ENCODE measurements at places on chromosomes 13 and 19.

GRCh38 chr13:44078806-44079376 is 199.2 kb downstream of the LACC1 start:
- DNase-seq: no peak
- H3K4me3 ChIP-seq: no peak overlapping the region
- H3K27me3 ChIP-seq: no peaks in the 10 kb centered on the region
- no peak overlapping the region for H3K27ac ChIP-seq

DNA sequence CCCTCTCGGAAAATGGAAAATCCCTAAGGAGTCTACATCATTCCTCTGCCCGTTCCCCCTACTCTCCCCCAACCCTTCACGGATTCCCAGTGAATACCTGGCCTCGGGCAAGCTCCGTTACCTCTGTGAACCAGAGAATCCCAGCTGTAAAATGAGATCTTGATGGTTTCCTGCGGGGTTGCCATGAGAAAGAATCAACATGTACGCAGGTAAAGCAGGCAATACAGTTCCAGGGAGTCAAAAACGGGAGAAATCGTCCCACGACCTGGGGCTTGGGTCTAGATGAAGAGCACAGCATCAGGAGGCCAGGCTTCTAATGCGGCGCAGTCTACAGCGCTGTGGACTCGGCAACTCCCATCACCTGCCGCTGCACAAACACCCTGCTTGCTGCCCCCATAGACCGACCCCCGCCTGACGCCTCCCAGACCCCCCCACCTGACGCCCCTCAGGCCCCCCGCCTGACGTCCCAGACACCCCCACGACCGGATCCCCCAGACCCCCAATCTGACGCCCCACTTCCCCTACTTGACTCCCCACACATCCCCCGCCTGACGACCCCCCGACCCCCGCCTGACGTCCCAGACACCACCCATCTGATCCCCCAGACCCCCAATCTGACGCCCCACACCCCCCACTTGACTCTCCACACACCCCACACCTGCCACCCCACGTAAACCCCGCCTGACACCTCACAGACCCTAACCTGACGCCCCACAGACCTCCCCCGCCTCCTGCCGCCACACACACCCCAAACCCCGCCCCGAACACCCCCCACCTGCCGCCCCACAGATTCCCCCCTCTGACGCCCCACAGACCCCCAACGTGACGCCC is 680 bp downstream of the LIG4 start:
- H3K27ac ChIP-seq: peak overlapping the region; percentile 58
- H3K27me3 ChIP-seq: peaks cover 4% of the 10 kb centered on the region
- peaks cover 36% of the 10 kb centered on the region for H3K36me3 ChIP-seq
- no peak for DNase-seq
- H3K4me1 ChIP-seq: peaks cover 29% of the 10 kb centered on the region

- peak overlapping the region; percentile 98 for H3K4me3 ChIP-seq
- peaks cover 35% of the 10 kb centered on the region for H3K4me1 ChIP-seq
- H3K27me3 ChIP-seq: no peaks in the 10 kb centered on the region
- DNase-seq: no peak
- peak overlapping the region; percentile 97 for H3K27ac ChIP-seq
Measured at GRCh38 chr19:58304255-58304654, 922 bp upstream of the ERVK3-1 start.

GRCh38 chr13:111326981-111327642 is 6.7 kb downstream of the TEX29 start:
- no peak overlapping the region for H3K4me3 ChIP-seq
- H3K4me1 ChIP-seq: peaks cover 3% of the 10 kb centered on the region
- no peak overlapping the region for H3K27ac ChIP-seq
- no peak for DNase-seq
- H3K27me3 ChIP-seq: no peaks in the 10 kb centered on the region
- H3K36me3 ChIP-seq: no peaks in the 10 kb centered on the region

DNA sequence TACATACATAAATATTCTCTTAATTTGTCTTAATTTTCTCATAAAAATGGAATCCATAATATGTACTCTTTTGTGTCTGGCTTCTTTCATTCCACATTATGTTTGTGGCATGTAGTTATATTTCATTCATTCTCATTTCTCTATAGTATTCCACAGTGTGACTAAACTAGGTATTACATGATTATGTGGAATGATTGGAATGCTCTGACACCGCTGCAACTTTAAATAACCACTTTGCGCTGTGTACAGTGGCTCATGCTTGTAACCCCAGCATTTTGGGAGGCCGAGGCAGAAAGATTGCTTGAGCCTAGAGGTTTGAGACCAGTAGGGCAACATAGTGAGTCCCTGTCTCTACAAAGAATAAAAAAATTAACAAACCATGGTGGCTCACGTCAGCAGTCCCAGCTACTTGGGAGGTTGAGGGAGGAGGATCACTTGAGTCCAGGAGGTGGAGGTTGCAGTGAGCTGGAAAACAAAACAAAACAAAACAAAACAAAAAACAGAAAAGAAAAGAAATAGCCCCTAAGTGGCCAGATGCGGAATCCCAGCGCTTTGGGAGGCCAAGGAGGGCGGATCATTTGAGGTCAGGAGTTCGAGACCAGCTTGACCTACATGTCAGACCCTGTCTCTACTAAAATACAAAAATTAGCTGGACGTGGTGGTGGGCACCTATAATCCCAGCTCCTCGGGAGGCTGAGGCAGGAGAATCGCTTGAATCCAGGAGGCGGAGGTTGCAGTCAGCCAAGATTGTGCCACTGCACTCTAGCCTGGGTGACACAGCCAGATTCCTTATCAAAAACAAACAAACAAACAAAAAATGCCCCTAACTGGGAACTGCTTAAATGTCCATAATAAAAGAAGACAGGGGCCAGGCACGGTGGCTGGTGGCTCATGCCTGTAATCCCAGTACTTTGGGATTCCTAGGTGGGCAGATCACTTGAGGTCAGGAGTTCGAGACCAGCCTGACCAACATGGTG is 8.0 kb upstream of the SAE1 start:
- H3K27me3 ChIP-seq: no peaks in the 10 kb centered on the region
- H3K27ac ChIP-seq: no peak overlapping the region
- no peak overlapping the region for H3K4me3 ChIP-seq
- H3K36me3 ChIP-seq: no peaks in the 10 kb centered on the region
- H3K4me1 ChIP-seq: peaks cover 4% of the 10 kb centered on the region
- DNase-seq: no peak

- no peaks in the 10 kb centered on the region for H3K36me3 ChIP-seq
- no peak overlapping the region for H3K4me3 ChIP-seq
- H3K27me3 ChIP-seq: peaks cover 25% of the 10 kb centered on the region
- H3K4me1 ChIP-seq: no peaks in the 10 kb centered on the region
- no peak for DNase-seq
- no peak overlapping the region for H3K27ac ChIP-seq
Measured at GRCh38 chr19:33799476-33799875, 2.8 kb downstream of the KCTD15 start.

DNA sequence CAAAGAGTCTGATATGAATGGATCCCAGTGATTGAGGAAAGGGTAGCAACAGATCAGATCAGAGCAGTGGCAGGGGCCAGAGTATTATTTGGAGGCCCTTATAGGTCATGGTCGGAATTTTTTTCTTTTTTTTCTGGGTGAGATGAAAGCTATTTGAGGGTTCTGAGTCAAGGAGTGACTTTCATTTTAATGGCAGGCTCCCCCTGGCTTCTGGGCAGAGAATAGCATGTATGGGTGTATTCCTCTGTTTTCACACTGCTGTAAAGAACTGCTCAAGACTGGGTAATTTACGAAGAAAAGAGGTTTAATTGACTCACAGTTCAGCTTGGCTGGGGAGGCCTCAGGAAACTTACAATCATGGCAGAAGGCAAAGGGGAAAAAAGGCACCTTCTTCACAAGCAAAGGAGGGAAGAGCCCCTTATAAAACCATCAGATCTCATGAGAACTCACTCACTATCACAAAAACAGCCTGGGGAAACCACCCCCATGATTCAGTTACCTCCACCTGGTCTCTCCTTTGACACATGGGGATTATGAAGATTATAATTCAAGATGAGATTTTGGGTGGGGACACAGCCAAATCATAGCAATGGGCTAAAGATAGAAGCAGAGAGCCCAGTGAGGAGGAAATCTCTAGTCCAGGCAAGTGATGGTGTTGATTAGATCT is 3.0 kb upstream of the SLC6A16 start:
- H3K4me1 ChIP-seq: peaks cover 38% of the 10 kb centered on the region
- H3K27ac ChIP-seq: peak overlapping the region; percentile 7
- H3K27me3 ChIP-seq: no peaks in the 10 kb centered on the region
- peaks cover 13% of the 10 kb centered on the region for H3K36me3 ChIP-seq
- DNase-seq: peak; percentile 50

- no peak for DNase-seq
- H3K27me3 ChIP-seq: peaks cover 19% of the 10 kb centered on the region
- no peaks in the 10 kb centered on the region for H3K4me1 ChIP-seq
- no peak overlapping the region for H3K27ac ChIP-seq
Measured at GRCh38 chr19:49749055-49749716, 13.9 kb downstream of the TSKS start.

DNA sequence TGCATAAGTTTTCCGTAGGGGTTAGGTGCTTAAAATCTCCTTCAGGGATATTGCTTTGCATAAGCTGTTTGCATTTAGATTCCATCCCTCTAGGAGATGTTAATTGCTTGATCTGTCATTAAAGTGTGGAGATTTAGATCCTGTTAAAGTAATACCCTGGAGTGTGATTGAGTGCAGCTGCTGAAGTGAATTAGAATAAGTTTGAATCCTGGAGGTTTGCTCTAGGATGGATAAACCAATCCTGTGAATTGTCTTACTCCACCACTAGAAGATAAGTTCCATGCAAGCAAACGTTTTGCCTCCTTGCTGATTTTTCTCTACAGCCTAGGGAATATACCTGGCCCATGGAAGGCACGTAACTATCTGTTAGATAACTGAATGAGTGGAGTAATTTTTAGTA is 1487.2 kb upstream of the PRR20A start:
- no peaks in the 10 kb centered on the region for H3K4me1 ChIP-seq
- no peaks in the 10 kb centered on the region for H3K36me3 ChIP-seq
- H3K4me3 ChIP-seq: no peak overlapping the region
- no peak for DNase-seq

- H3K4me1 ChIP-seq: no peaks in the 10 kb centered on the region
- H3K27me3 ChIP-seq: peaks cover 3% of the 10 kb centered on the region
Measured at GRCh38 chr13:111925146-111925875, 141.6 kb upstream of the SOX1 start.

DNA sequence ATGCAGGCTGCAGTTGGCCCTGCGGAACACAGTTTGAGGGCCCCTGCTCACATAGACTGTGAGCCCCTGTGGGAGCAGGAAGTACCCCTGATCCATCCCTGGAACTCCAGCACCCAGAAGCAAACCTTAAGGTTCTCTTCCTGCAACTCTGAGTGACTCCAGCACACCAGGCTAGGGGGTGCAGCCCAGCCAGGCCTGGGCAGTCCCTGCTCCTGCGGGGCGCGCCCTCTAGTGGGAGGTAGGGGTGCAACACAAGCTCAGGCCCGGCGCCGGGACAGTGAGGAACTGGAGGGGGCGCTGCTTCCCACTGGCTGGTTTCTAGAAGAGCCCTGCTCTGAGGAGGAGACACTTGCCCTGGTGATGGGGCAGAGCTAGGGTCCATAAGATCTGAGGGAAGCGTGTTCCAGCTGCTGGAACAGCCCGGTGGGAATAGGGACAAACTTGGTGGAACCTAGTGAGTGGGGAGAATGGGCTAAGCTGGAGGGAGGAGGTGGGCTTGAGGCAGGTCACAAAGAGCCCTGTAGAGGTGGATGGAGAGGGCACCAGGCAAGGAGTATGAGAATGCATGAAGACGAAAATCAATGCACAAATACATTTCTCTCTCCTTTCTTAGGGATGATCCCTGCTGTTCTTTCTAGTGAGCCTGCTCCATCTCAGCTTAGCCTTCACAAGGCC is 5.0 kb downstream of the ZSCAN5A start:
- H3K4me1 ChIP-seq: peaks cover 18% of the 10 kb centered on the region
- H3K4me3 ChIP-seq: no peak overlapping the region
- no peak overlapping the region for H3K27ac ChIP-seq
- H3K36me3 ChIP-seq: peaks cover 37% of the 10 kb centered on the region
- H3K27me3 ChIP-seq: no peaks in the 10 kb centered on the region

GRCh38 chr19:40252395-40252794 is 25.9 kb upstream of the CCNP start:
- H3K4me1 ChIP-seq: peaks cover 13% of the 10 kb centered on the region
- no peaks in the 10 kb centered on the region for H3K27me3 ChIP-seq
- H3K27ac ChIP-seq: no peak overlapping the region
- DNase-seq: no peak
- peaks cover 14% of the 10 kb centered on the region for H3K36me3 ChIP-seq

DNA sequence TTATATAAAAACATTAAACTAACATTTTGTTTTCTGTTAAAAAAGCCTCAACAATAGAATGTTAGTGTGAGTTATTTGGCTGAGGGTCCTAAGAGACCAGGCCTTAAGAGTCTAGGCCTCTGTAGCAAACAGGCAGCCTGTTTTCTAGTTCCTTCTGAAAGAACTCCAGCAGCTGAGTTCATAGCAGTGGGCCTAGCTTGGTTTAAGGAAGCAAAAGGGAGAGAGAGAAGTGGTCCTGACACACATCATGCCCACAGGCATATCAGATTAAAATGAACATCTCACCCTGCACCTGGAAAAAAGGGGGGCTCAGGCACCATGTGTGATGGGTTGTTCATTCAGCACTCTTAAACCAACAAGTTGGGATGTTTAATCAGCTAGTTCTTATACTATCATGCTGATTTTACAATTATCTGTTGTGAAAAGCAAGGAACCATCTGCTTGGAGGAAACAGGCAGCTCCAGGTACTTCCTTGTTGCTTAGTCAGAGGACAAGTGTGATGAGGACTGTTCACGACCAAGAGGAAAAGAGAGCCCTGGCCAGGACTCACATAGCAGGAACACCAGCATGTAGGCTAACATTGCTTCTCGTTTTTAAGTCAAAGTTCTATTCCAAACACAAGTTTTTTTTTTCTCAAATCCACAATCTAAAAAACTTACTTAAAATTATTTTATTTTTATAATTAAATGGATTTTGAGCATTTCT is 81.3 kb upstream of the FRY start:
- H3K4me1 ChIP-seq: no peaks in the 10 kb centered on the region
- no peaks in the 10 kb centered on the region for H3K36me3 ChIP-seq
- no peak for DNase-seq
- no peaks in the 10 kb centered on the region for H3K27me3 ChIP-seq

GRCh38 chr19:30464162-30464561 is 92.0 kb downstream of the ZNF536 start:
- no peak overlapping the region for H3K27ac ChIP-seq
- H3K36me3 ChIP-seq: no peaks in the 10 kb centered on the region
- no peaks in the 10 kb centered on the region for H3K27me3 ChIP-seq
- no peak overlapping the region for H3K4me3 ChIP-seq
- no peak for DNase-seq

DNA sequence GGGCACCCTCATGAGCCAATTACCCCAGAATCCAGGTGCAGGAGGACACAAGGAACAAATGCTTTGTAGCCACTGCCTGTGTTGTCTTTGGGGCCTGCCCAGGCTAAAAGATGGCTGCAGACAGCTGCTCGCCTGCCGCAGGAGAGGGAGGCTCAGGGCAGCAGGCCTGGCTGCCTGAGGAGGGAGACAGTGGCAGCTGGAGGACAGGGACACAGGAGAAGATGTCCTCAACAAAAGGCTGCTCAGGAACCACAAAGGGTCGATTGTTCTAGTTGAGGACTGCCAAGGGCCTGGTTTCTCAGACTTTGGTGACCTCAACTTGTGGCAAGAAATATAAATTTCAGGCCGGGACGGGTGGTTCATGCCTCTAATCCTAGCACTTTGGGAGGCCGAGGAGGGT is 7.6 kb downstream of the SIRT2 start:
- peaks cover 6% of the 10 kb centered on the region for H3K4me1 ChIP-seq
- no peak overlapping the region for H3K4me3 ChIP-seq
- no peak overlapping the region for H3K27ac ChIP-seq
- no peak for DNase-seq

GRCh38 chr19:29841209-29841558 is 29.4 kb downstream of the CCNE1 start:
- H3K4me3 ChIP-seq: no peak overlapping the region
- no peak for DNase-seq
- no peaks in the 10 kb centered on the region for H3K27me3 ChIP-seq
